Fibroblast of the aortic adventitia (primary cell): ENCODE measurements at places on chromosomes 7 and 10. TPM values are rescaled to one million over a fixed set of nuclear protein-coding genes. Genes with fewer than 3 reads are reported as not detected.
A peak's percentile ranks its signal among the peaks of the same experiment; 100 is the strongest.

The LIPK gene
- not detected in 2 replicates for total RNA-seq

The TMEM236 gene
- 0.09 and 0.16 TPM in 2 replicates for total RNA-seq

The SLC35B4 gene
- 7.8 and 18.4 TPM in 2 replicates for total RNA-seq

The TLL2 gene
- under 0.01 TPM in 2 replicates for total RNA-seq

- no peak for DNase-seq
Measured at GRCh38 chr7:2049782-2050510, 182.8 kb downstream of the MAD1L1 start.

GRCh38 chr10:123428391-123428790 lies 237.8 kb upstream of the GPR26 start:
- no peak for DNase-seq

GRCh38 chr10:57955076-57955475 lies 312.6 kb downstream of the IPMK start:
- DNase-seq = peak; percentile 12

DNA sequence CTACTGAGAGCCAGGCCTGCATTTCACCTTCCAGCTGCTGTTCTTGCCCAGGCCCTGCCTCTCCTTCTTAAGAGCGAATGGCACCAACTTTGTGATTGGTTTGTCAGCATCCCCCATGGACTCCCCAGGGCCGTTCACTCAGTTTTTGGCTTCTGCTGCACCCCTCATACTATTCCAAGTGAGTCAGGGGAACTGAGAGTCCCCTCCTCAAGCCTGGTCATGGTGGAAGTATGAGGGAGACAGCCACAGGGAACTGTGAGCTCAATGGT lies 62.4 kb upstream of the ANTXRL start:
- no peak for DNase-seq

GRCh38 chr7:152624228-152624627 lies 51.7 kb downstream of the XRCC2 start:
- no peak for DNase-seq

DNA sequence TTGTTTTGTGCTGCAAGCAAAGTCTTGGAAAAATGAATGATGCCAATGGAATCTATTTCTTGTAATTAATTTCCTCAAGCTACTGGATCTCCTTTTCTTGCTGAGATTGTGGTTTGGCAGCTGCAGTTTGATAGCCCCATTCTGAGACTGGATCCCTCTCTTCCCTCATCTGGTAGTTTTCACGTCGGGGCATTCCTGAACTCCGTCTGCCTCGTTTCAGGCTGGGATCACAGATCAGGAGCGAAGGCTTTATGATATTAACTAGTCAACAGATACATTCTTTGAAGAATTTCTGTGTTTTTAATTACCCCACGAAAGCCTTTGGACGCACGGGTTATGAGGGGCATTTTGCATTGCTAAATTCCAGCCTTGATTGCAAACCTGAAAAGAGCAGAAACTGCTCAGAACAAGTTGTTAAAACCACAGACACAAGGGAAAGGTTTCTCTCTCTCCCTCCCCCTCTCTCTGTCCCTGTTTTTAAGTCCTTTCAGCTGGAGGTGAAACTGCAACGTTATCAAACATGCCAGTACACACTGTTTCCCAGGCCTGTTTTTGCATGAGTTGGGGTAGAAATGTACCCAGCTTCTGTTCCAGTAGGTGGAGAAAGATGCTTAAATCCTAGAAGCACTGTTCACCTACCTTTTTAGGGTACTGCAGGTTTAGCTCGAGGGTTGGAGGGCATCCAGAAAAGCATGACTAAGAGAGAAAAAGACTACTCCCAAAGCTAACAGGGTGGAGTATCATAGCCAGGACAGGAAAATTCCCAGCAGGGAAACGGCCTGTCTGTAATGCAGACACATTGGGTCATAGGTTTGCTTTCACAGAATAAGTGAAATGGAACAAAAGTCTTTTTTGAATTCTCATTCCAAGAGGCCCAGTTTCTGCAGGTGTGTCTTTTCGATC lies 124.3 kb downstream of the CUX1 start:
- DNase-seq = peak; percentile 86

GRCh38 chr10:2509081-2509531 lies 558.2 kb upstream of the PFKP start:
- DNase-seq = no peak
